ENCODE measurements at places on chromosomes 3 and 15.

DNA sequence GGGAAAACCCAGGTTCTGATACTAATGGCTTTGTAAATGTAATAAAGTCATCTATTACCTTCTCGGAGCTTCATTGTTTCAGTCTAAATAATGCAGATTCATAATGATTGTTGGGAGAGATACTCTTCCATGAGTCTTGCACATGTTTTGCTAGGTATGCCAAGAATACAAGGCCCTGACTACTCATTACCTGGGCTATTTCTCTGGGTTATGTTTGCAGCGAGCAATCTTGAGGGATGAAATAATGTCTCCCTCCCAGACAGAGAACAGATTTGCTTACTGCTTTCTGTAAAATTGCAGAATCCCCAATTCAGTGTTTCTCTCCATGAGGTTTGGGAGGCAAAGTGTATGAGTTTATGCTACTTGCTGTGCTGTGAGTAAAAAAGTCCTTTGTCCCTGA is 6.2 kb upstream of the CLASP2 start:
- no peak for ATAC-seq

GRCh38 chr3:194203482-194204041 is 67.6 kb downstream of the HES1 start:
- peak; percentile 65 for ATAC-seq

DNA sequence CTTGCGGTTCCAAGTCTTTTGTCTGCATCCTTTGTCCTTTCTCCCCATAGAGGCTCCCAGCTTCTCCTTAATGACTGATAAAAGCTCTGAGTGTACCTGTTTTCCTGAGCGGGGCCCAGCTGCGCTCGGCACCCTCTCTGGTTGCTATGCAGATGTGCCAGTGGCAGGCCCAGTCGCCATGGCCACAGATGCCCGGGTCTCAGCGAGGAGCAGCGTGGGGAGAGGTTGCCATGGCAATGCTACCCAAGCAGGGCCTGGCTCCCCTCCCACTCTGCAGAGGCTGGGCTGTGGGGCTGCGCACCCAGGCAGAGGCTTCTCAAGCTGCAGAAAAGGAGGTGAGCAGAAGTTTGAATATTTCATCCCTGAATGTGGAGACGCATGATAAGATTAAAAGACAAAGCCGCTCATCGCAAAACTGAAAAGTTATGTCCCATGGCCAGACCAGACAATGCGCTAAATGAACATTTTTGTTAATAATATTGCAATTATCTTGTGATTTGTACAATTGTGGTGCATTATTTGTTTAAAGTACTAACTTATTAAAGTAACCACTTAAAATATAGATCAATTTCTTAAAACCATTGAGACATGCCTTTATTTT is 66.1 kb downstream of the TPRA1 start:
- no peak for ATAC-seq

- no peak for ATAC-seq
Observed at GRCh38 chr3:166445865-166446264, 608.6 kb upstream of the BCHE start.

GRCh38 chr15:67358391-67358790 is 103.8 kb downstream of the IQCH start:
- ATAC-seq = no peak

- no peak for ATAC-seq
Observed at GRCh38 chr3:52742418-52743041, 28.2 kb downstream of the NEK4 start.

DNA sequence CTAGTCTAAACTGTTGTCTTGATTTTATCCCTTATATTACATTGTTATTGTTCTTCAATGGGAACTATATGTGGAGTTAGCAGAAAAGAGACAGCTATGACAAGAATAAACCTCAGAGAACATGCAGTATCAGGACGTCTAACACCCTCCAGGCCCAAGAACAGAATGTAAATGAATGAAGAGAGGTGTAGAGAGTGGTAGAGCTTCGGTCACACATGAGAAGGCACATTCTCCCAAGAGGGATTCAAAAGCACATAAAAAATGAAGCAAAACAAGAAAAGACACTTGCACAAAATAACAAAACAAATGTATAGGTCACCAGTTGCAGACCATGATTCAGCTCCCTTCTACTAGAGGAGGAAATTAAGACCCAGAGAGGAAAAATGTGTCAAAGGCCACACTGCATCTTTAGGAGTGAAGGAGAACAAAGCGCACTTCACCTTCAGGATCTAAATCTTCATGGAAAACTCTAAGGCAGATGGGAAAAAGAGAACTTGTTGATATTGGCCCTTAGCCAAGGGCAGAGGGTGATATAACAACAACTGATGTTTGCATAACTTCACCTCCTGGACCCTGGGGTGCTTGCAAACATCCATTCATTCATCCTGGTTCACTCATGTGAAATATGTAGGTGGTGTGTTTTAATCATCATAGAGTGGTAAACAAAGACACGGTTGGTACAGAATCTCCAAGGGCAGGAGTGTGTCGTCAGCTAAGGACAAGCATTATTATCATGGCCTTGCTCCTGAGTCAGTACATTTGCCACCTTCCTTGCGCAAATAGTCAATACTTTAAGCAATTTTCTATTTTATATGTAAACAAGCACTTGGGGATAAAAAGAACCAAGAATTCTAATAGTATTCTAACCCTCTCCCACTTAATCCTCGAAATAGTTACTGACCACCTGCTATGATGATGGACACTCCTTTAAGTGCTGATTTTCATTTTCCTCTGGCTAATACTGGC is 8.8 kb downstream of the NEK10 start:
- no peak for ATAC-seq

DNA sequence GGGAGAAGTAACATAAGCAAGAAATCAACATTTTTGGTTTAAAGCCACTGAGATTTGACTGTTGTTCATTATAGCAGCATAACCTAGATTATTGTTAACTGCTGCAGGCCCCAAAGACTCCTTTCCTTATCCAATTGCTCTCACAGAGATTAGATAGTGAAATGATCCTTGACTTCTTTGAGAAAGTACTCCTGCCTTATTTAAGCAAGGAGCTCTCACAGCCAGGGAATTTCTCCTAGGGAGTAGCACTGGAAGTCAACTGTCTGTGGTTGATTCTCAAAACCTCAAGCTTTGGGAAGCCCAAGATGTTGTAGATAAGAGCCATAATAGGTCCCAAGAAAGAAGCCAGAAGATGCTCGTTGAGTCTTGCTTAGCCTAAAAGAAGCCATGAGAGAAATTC is 151.8 kb upstream of the TSC22D2 start:
- ATAC-seq = no peak

DNA sequence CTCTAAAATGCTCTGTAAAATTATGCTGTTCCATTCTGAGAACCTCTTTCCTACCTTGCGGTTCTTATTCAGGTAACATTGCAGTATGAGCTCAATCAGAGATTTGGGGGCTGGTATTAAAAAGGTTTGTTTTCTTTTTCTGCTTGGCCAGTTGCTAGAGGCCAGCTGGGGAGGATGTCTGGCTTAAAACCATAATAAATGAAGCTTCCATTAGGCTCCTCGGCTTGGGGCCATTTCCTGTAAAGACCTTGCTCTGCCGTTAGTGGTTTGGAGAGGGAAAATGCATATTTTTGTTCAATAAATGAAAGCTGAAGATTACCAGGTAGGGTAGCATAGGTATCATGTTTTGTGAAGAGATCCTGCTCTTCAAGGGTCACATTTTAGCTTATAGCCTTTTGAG is 55.2 kb downstream of the MCTP2 start:
- ATAC-seq = no peak

DNA sequence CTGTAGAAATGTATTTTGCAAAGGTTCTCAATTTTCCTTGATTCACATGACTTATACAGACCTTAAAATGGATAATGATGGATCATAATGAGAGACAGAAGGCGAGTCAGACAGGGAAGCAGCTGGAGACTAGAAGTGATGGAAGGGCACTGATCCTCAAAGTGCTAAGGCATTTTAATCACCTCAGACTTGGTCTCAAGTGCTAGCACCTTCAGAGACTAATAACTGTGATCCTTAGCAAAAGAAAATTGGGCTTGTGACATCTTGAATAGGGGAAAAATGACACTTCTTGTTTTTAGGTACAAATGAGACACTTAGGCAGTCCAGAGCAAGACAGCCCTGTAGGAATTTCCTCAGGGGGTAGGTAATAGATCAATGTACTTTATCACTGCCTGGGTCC is 1011.7 kb downstream of the SQOR start:
- ATAC-seq = no peak

- ATAC-seq = no peak
Observed at GRCh38 chr3:58723173-58723572, 56.6 kb upstream of the FAM3D start.

DNA sequence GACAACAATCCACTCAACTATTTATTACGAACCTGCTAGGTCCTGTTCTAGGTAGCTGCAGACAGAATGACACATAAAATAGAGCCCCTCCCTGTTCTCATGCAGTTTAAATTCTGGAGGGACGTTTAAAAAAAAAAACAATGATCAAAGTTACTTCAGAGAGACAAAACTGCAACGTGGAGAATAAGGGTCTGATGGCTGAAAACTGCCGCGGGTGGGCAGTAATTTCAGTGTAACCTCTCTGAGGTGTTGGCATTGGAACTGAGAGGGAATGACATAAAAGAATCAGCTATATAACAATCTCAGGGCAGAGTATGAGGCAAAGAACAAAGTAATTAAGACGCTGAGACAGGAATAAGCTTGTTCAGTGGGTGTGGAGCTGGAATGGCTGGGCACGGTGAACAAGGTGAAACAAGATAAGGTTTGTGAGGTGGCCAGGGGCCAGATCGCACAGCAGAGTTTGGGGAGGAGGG is 19.5 kb downstream of the TBL1XR1 start:
- no peak for ATAC-seq

DNA sequence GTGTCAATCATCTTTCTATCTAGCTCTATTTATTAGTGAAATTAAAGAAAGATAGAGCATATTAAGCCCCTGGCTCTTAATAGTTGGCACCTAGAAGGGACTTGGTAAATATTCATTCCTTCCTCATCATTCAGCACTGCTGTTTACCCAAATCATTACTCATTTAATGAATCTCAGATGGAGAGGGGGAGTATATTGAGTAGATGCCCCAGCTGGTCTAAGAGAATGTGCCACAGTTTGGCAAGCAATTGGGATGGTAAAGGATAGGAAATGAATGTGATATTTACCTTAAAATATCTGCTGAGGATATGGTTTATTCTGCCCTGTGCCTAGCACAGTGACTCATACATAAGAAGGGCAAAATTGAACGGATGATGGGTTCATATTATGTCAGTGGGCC is 6.0 kb downstream of the IL1RAP start:
- ATAC-seq = no peak

DNA sequence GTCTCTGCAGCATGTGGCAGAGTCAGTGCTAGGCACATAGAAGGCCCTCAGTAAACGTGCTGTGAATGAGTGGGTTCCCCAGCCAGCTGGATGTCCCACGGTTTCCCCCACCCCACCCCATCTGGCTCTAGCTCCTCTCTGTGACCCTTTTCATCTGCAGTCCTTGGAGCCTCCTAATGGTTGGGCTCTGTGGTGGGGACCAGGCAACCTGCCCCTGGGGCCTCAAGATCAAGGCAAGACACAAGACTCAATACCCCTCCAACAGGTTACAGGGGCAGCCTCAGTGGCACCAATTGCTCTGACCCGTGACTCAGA is 17.1 kb upstream of the CYP11A1 start:
- ATAC-seq = no peak

DNA sequence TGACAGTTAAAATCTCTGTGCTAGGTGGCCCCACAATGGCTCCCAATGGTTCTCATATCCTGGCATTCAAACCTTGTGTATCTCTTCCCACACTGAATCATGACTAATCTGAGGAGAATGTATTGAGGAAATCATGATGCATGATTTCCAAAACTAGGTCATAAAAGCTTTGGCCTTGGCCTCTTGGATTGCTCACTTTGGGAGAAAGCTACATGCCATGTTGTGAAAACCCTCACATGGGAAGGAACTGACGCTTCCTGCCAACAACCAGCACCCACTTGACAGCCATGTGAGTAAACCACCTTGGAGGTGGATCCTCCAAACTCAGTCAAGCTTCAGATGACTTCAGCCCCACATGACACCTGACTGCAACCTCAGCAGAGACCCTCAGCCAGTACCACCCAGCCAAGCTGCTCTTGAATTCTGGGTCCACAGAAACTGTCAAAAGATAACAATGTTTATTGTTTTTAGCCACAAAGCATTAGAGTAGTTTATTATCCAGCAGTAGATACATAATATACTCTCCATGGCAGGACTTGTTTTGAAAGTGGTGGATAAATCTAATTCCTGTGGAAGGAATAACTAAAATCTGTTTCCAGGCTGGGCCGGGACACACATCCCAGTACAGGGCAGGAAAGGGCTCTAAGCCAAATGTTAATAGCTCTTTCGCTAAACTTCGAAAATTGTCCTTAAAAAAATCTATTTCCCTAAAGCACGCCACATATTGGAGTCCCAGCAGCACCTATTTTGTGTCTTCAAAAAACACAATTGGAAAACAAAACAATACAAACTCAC is 1.0 kb upstream of the ZNF620 start:
- ATAC-seq = no peak

DNA sequence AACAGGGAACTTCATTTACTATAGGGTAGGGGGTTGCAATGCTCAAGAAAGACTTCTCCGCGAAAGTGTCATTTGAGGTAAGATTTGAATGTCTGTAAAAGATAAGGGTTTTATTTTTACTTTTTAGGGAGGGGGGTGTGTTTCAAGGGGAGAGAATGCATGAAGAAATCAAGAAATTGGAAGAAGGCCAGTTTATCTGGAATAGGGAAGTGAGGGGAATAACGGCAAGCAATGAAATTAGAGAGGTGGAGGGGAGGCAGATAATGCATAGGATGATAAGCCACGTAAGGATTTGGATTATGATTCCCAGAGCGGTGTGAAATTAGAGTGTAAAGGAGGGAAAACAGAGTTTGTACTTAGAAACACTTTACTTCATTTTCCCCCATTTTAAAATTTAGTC is 63.0 kb upstream of the MB21D2 start:
- ATAC-seq = no peak

DNA sequence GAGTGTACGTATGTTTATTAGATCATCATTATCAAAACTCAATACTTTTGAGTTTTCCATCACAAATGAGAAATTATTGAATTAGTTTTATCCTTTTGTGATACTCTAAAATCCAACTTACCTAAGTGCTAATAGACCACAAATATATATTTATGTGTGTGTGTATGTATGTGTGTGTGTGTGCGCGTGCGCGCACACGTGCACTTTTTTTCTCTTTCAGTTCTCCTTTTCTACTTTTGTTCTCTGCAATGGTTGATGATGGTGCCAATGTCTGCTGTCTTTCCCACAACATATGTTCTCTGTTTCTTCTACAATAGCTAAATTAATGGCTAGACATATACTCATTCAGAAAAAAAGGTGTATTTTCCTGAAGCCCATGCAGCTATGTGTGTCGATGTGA is 571.6 kb upstream of the ARPP21 start:
- no peak for ATAC-seq

GRCh38 chr3:192273697-192274010 is 453.7 kb downstream of the FGF12 start:
- no peak for ATAC-seq

- ATAC-seq = no peak
Observed at GRCh38 chr3:150603980-150604319, 829 bp downstream of the SELENOT start.

GRCh38 chr3:97488741-97489140 is 275.8 kb upstream of the ARL6 start:
- no peak for ATAC-seq
